Right lung (tissue), 10 donors: ENCODE measurements at places on chromosomes 5 and 9. TPM values are rescaled to one million over a fixed set of nuclear protein-coding genes. Genes with fewer than 3 reads are reported as not detected.

Gene MSMP
- polyA plus RNA-seq = 0.53 TPM

DNA sequence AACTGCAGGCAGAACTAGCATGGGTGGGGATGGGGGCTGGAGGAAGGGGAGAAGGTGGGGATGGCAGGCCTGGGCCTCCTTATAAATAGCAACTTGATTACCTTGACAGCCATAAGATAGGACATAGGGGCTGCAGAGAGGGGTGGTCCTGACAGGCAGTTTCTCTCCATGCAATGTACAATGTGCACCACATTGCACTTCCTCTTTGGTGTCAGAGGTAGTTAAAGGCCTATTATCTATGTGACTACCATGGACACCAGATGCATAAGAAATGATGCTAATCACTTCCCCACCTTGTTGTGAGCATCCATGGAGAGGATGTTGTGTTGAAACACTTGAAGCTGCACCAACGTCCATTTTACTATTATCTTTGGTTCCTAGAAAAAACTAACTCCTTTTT, 20.2 kb upstream of the SUB1 start:
- DNase-seq = no peak

- DNase-seq = no peak
Measured at GRCh38 chr5:139870677-139871076, 75.1 kb downstream of the PSD2 start.

Gene FRMD3
- polyA plus RNA-seq = 2.6 TPM

- DNase-seq = no peak
Measured at GRCh38 chr9:79215821-79216220, 355.9 kb upstream of the TLE4 start.

Gene OR1L6
- not detected for polyA plus RNA-seq

Gene CERCAM
- polyA plus RNA-seq = 54.8 TPM

- DNase-seq = no peak
Measured at GRCh38 chr5:15203376-15203775, 296.6 kb upstream of the FBXL7 start.

Gene LCN9
- polyA plus RNA-seq = not detected

Gene TGFBI
- 135 TPM for polyA plus RNA-seq

DNA sequence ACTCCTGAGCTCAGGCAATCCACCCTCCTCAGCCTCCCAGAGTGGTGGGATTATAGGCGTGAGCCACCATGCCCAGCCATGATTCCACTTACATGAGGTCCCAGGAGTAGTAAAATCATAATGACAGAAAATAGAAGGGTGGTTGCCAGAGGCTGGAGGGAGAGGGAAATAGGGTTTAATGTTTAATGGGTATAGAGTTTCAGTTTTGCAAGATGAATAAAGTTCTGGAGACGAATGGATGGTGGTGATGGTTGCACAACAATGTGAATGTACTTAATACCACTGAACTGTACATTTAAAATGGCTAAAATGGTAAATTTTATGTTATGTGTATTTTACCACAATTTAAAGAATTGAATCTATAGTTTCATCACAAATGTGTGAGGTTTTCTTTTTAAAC, 146.5 kb upstream of the ABCA1 start:
- no peak for DNase-seq

- DNase-seq = no peak
Measured at GRCh38 chr5:74408150-74409043, 232.1 kb downstream of the ENC1 start.

DNA sequence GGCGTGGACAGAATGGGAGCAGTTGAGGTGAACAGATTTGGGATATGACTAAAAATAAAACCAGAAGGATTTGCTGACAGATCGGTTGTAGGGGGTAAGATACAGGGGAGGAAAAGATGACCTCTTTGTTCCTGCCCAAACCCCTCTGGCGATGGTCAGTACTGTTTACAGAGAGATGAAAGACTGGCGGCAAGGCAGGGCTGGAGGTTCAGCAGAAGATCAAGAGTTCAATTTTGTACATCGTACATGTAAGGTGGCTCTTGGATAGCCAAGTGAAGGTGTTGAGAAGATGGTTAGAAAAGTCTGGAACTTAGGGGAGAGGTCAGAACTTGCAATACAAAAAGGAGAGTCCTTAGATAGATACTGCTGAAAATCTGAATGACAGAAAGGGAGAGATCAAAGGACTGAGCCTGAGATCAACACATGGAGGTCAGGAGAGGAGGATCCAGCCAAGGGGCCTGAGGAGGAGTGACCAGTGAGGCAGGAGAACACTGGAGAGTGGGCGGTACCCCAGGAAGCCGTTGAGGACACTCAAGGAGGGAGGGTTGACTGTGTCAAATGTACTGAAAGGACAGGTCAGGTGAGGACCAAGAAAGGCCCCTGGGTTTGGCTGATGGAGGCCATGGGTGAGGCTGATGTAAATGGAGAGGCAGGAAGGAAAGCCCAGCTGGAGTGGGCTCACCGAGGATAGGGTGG, 7.1 kb downstream of the IL4 start:
- no peak for DNase-seq

Gene DND1
- 0.68 TPM for polyA plus RNA-seq

DNA sequence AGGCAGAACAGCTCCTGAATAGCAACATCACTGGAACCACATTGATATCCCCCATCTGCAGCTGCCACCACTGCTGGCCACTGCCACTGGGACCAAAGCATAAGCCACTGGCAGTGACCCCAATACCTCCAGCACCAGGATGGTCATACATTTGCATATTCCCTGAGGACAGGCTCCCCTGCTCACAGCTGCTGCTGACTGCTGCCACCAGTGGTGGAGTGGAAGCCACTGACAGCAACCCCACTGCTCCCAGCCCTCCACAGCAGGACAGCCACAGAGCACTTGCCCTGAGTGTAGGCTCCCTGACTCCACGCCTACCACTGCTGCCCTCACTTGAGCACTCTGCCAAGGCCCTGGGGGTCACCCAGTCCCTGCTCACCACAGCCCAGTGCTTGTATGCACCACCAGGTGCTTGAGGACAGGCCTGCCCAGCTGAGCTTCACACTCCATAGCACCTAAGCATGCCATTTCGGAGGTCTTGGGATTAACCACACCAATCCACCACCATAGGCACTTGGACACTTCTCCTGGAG, 327.4 kb upstream of the RPS23 start:
- no peak for DNase-seq

DNA sequence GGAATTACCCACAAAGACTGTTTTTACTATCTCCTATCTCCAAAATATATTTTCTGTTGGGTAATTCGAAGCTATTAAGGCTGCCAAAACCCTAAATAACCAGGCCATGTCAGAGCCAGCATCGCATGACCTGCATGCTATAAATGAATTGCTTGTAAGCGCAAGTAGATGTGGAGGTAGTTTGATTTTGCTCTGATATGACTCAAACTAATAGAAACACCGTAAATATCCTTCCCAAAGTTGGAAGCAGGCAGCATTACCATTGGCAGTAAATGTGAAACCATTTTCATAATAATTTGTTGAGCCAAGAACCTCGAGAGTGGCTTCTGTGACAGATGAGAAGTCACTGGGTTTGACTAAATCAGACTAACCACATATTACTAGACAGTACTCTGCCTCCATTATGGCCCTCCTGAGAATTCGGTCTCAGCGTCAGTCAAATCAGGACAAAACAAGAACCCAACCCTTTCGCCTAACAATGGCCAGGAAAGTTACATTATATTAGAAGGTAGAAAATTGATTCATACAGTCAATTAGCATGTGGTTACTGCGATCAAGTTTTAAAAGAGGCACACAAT, 289.8 kb downstream of the SPOCK1 start:
- DNase-seq = no peak

Gene PDE8B
- 6.8 TPM for polyA plus RNA-seq

DNA sequence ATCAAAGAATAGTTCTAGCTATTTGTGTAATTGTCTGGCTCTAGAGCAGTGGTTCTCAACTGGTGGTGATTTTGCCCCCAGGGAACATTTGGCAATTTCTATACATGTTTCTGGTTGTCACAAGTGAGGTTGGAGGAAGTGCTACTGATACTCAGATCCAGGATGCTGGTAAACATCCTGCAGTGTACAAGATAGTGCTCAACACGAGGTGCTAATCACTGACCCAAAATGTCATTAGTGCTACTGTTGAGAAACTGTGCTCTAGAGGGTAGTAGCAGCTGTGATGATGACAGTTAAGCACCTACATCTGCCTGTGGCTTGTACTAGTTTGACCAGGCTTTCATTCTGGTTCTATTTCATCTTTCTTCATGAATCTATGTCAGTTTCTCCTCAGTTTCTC, 22.1 kb downstream of the LRRC19 start:
- no peak for DNase-seq

GRCh38 chr9:87725900-87726709, at the start of gene CTSL:
CTSL (plus strand) TSS chr9:87726119; CDS start chr9:87727604, 1,485 bp downstream.
- DNase-seq = peak; percentile 78

Gene GABRA1
- polyA plus RNA-seq = 0.50 TPM

Gene SLC26A2
- polyA plus RNA-seq = 18.8 TPM

DNA sequence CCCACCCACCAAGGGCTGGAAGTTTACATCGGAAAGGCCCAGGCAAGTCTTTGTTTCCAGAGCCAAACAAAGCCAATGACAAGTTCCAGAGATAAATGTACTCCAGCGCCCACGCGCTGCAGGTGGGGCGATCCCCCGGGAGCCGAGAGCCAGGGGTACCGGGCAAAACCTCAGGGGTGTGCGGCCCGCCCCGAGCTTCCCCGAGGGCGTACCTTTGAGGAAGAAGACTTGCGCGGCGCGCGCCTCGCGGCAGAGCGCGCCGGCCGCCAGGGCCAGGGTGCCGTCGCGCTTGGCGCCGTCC, 671 bp downstream of the DUSP1 start:
- DNase-seq = peak; percentile 54

Gene TOMM5
- polyA plus RNA-seq = 126 TPM

DNA sequence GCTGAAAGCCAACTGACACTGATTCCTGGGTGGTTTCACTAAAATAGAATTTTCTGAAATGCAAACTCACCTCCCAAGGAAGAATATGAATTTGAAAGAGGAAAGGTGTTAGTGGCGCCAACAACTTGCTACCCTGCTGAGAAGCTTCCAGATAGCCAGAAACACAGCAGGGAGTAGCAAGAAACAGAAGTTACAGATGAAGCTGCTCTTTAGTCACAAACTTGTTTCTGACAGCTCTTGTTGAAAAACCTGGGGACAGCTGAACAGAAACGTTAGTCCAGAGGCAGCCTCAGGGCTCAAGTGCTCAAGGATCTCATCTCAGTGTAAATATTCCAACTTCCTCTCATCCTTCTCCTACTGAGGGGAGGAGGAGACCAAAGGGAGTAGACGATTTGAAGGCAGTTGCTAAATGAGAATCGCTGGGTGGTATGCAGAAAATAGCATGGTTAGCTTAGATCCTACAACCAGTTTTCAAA, 184.1 kb downstream of the PDE4D start:
- DNase-seq = no peak

Gene HAPLN1
- 2.4 TPM for polyA plus RNA-seq

- peak; percentile 40 for DNase-seq
Measured at GRCh38 chr5:142145106-142145900, 36.7 kb downstream of the NDFIP1 start.

DNA sequence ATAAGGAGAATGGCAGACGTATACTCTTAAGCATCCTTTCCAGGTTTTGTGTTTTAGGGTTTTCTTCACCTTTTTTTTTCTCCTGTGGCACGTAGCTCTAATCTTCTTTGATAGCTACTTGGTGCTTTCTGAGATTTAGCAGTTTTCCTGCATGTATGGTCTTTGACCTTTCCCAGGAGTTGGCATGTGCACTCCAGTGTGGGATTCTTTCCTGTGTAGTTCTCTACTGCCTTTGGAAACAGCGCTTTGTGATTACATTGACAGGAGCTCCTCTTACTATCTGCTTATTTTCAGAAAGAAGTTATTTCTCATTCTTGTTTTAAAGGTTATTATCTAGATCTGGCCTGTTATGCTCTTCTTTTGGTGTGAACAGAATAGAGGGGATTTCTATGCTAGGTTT, 65.5 kb downstream of the UNC13B start:
- no peak for DNase-seq

Gene ZNF366
- 3.2 TPM for polyA plus RNA-seq

DNA sequence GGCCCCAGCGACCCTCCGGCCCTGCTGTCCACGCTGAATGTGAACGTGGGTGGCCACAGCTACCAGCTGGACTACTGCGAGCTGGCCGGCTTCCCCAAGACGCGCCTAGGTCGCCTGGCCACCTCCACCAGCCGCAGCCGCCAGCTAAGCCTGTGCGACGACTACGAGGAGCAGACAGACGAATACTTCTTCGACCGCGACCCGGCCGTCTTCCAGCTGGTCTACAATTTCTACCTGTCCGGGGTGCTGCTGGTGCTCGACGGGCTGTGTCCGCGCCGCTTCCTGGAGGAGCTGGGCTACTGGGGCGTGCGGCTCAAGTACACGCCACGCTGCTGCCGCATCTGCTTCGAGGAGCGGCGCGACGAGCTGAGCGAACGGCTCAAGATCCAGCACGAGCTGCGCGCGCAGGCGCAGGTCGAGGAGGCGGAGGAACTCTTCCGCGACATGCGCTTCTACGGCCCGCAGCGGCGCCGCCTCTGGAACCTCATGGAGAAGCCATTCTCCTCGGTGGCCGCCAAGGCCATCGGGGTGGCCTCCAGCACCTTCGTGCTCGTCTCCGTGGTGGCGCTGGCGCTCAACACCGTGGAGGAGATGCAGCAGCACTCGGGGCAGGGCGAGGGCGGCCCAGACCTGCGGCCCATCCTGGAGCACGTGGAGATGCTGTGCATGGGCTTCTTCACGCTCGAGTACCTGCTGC, 839 bp downstream of the KCNV2 start:
- DNase-seq = no peak

GRCh38 chr5:39580702-39581453, 156.1 kb upstream of the DAB2 start:
- peak; percentile 50 for DNase-seq

Gene SPINK1
- 1.0 TPM for polyA plus RNA-seq

Gene IFNK
- not detected for polyA plus RNA-seq

- no peak for DNase-seq
Measured at GRCh38 chr5:67170767-67171166, 25.8 kb downstream of the CD180 start.

GRCh38 chr5:126519637-126520592, 75.1 kb downstream of the ALDH7A1 start:
- DNase-seq = peak; percentile 59

GRCh38 chr5:64980176-64980575, 211.4 kb downstream of the CWC27 start:
- no peak for DNase-seq

GRCh38 chr9:125948887-125949596, 201.9 kb downstream of the PBX3 start:
- DNase-seq = no peak

- DNase-seq = no peak
Measured at GRCh38 chr5:13108265-13108664, 836.2 kb downstream of the DNAH5 start.

GRCh38 chr5:77630114-77630680, 8.3 kb downstream of the OTP start:
- no peak for DNase-seq

Gene RFESD
- polyA plus RNA-seq = 9.7 TPM
